ENCODE measurements at places on chromosomes 7 and 10.

- no peak for DNase-seq
Measured at GRCh38 chr10:48512861-48513260, 92.0 kb downstream of the ARHGAP22 start.

- peak; percentile 38 for DNase-seq
Measured at GRCh38 chr7:86733783-86734182, 90.1 kb downstream of the GRM3 start.

- no peak for DNase-seq
Measured at GRCh38 chr7:333393-333764, 43.4 kb downstream of the FOXL3 start.

GRCh38 chr10:74096777-74097176 lies 53.9 kb downstream of the AP3M1 start:
- DNase-seq: no peak

DNA sequence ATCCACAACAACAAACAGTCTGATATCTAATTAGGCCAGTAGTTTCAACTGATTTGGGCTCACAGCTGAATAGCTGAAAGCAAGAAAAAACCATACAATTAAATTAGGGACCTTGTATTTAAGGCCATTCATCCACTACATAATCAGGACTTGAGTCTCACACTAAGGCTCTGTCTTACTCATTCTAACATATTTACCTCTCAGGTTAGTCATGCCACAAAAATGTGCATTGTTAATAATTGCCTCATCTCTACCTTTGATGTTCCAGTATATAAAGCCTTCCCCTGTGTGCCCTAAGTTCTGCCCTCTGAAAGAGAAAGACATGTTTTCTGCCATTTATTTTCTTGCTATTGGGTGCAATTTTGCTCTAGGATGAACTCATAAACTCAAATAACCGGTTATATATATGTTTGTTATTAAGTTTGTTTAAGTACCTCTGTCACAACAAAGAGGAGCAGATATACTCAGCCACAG lies 5.3 kb upstream of the C1GALT1 start:
- DNase-seq: no peak

- DNase-seq: no peak
Measured at GRCh38 chr7:149854611-149855360, 16.6 kb downstream of the ZNF862 start.

DNA sequence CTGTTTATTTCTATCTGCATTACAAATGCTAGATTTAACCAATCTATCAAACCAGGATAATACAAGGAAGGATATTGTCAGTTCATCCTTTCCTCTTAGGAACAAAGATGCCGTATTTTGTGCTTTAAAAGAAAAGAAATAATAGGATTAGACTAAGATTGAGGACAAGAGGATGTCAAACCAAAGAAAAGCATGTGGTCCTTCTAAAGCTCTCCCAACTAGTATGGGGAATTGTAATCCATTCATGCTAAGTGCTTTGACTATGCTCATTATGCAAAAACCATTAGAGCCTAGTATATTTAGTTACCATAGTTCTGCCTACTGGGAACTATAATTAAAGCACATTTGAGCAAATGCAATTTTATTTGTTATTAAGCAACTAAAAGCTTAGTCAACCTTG lies 280.2 kb downstream of the GRM8 start:
- no peak for DNase-seq

GRCh38 chr7:50095634-50096033 lies 2.6 kb upstream of the ZPBP start:
- no peak for DNase-seq

DNA sequence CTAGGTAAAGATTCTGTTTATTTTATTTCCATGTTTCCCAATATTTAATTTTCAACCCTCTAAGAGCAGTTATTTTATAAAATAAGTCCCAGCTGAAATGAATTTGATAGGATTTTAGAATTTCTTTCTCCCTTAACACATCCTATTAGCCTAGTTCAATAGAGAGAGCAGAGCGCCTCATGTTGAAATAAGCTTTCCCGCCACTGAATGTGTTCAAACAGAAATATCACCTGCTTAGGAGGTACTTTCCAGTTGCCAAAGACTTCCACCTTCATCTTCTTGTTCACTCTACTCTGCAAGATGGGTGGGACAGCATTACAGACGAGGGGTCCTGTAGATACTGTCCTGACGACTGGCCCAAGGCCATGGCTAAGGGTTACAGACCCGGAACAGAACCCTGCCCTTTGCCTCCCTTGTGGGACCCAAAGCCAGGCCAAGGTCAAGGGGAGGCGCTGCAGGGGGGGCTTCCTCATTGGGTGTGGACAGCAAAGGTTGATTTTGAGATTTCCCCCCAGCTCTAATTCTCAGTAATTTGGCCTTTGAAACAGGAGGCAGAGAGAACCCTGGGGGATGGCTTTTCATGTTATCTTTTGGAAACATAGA lies 62.0 kb downstream of the PARP12 start:
- DNase-seq: no peak

GRCh38 chr10:121205625-121206024 lies 354.5 kb downstream of the WDR11 start:
- no peak for DNase-seq

DNA sequence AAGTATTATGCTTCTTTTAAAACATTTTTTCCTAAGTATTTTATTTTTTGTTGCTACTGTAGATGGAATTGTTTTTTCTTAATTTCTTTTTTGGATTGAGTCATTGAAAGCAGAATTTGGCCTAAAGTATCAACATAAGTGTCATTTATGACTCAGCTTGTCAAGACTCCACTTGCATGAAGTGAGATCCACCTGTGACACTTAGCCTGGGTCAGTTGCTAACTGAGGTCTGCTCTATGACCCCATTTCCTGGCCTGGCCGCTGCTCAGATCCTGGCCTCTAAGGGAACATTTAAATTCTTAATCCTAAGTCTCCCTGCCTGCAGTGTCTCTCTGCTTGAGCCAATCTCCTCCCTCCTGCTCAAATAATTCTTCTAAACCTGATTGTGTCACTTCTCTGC lies 35.5 kb downstream of the TMEM270 start:
- no peak for DNase-seq

- no peak for DNase-seq
Measured at GRCh38 chr7:132150711-132151110, 425.6 kb downstream of the PLXNA4 start.

DNA sequence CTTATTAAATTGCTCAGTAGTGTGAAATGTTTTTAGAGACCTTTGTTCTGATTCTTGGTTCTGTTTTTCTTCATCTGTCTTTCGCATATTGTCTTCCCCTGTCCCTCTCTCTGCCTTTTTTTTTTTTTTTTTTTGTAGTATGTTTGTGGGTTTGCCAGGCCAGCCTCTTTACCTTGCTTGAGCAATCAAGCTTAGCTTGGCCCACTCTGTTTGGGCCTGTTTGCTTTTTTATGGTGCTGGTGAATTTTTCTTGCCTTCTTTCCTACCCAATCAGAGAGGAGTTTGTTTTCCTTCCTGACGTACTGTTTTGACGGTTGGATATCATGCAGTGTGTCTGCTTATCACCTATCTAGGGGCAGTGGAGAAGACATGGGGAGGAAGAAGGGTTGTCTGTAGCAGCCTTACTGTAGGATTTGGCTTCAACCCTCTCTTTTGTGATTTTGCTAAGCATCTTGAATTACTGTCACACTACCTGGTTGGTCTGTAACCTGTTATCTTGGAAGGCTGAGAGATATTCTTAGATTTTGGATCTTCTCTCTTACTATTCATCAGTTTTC lies 64.0 kb downstream of the BBS9 start:
- DNase-seq: no peak

DNA sequence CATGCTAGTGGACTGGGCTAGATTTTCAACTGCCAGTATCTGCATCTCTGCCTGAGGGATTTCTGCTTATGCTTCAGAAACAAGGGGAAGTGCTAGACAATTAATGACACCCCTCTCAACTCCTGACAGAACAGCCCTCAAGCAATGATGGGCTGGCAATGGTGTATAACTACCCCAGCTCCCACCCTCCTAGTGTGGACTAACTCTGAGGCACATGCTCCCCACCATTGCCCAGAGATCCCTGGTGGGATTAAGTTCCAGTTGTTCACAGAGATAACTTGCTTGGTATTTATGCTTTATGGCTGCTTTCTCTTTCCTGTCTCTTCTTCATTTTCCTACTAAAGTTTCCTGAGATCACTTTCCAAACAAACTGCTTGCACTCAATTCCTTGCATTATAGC lies 113.5 kb downstream of the RPS24 start:
- no peak for DNase-seq

DNA sequence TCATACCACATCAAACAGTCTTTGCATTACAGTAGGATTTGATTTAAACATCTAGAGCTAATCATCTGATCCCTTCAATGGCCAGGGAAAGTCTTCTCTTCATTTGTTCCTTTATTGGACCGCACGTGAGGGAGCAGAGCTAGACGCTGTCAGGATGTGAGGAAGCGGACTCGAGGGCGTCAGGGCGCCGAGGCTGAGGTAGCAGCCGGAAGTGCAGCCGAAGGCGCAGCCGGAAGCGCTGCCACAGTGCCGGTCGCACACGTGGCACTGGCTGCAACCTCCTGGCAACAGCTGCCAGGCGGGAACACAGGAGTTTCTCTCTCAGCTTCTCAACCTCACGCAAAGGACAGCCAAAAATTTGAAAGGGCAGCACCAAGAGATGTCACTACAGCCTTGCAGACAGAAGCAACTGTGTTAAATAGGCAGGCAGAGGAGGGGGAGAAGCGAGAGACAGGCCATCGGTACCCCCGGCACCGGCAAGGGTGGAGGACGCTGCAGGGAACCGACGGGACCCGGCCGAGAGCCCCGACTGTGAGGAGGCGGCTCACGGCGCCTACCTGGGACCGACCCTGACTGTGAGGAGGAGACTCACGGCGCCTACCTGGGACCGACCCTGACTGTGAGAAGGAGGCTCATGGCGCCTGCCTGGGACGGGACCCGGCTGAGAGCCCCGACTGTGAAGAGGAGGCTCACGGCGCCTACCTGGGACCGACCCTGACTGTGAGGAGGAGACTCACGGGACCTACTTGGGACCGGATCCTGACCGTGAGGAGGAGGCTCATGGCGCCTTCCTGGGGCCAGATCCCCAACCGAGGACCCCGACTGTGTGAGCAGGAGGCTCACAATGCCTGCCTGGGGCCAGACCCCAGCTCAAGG lies 32.3 kb downstream of the VIPR2 start:
- DNase-seq: no peak

GRCh38 chr10:19918794-19919193 lies 102.6 kb downstream of the PLXDC2 start:
- DNase-seq: no peak
